ENCODE measurements at places on chromosomes 11 and 22.

DNA sequence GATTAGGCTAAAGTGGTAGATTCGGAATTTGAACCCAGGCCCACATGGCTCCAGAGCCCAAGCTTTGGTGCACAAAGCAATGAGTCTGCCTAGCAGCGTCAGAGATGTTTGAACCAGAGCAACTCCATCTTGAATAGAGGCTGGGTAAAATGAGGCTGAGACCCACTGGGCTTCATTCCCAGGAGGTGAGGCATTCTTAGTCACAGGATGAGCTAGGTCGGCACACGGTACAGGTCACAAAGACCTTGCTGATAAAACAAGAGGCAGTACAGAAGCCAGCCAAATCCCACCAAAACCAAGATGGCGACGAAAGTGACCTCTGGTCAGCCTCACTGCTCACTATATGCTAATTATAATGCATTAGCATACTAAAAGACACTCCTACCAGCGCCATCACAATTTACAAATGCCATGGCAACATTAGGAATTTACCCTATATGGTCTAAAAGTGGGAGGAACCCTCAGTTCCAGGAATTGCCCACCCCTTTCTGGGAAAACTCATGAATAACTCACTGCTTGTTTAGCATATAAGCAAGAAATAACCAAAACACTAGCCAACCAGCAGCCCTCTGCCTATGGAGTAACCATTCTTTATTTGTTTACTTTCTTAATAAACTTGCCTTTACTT lies 40.3 kb upstream of the DAGLA start:
- DNase-seq, result no peak

GRCh38 chr22:48755059-48755949 lies 1072.4 kb downstream of the BRD1 start:
- no peak for DNase-seq

DNA sequence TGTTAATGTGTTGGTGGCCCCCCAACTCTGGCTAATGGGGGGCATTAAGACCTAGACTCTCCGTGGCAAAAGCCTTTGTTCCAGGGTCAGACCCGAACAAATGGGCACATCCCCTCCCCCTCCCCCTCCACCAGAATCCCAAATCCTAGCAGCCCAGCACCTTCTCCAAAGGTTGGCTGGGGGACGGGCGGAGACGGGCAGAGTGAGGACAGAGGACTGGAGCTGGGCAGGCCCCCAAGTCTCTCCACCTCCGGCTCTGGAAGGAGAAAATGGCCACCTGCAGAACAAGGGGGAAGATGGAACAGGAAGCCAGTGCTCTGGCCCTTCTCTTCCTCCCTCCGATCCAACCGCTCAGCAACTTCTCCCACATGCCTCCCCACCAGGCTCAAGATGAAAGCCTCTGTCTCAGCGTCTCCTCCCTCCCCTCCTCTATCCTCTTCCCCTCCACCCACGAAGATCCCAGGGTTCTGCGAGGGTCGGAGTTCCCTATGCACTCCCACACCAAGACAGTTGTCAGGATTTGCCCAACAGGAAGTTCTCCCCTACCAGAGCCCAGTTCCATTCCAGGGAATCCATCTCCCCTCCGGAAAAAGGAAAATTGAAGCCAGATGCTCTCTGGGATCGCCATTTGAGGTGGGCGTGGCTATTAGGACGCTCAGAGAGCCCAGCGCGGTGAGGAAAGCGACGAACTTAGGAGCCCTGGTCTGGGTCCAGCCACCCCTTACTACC lies 20.1 kb downstream of the ADA2 start:
- DNase-seq, result no peak

DNA sequence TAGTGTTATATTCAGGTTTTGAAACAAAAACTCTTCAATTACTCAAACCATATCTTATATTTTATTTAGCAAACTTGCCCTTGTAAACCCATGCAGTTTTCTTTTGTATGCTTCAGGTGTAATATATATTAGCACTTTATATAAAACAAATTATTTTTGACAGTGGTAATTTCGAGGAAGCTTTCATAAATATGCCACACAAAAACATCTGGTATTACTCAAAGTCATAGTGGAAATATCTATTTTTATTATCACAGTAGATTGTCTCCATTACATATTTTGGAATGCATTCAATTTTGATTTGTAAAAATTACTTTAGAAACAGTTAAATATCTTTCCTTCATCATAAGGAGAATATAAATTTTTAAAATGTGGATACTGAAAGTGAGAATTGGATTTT lies 89.1 kb upstream of the FIBIN start:
- DNase-seq, result no peak

- no peak for DNase-seq
Measured at GRCh38 chr11:66539170-66539869, 6.5 kb downstream of the ZDHHC24 start.
